ENCODE measurements at places on chromosomes 6 and 20.

DNA sequence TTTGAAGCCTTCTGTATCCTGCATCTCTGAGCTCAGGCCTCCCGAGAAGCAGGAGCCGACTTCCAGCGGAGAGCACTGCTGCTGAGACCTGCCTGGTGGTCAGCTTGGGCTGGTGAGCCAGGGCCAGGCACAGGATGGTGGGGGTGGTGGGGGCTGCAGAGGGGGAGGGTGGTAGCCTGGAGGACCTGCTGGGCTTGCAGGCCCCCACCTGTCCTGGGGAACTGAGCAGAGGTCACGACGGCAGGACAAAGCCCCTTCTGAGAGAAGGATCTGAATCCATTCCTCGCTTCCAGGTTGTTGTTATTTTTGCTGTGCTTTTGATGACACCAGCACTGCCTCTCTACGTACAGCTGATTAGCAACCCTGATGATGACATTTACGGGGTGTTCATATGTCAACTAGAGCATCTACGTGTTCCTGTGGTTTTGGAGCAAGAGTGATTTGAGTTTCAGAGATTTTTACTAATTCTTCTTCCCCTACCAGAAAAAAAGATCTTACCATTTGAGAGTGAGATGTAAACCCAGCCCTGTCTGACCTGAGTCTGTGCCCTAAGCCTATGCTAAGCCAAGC lies 35.7 kb upstream of the CD93 start:
- DNase-seq, result no peak

- no peak for DNase-seq
Observed at GRCh38 chr6:111157412-111157811, 70.1 kb downstream of the SLC16A10 start.

DNA sequence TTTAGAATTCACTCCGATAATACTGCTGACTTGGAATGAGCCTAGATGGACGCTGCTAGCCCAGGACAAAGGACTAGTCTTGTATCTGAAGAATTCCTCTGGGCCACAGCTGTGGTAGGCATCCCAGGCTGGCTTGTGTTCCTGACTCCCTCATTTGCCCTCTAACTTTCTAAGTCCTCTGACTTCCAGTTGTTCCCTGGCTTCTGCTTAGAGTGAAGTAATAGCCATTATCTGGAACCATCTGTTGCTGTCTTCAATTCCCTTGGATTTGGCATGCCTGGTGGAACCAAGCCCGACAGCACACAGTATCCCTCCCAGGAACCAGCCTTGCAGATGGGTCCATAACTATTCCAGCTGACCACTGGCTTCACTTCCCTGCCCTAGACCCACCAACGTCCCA lies 376.0 kb downstream of the SYNE1 start:
- no peak for DNase-seq

GRCh38 chr6:158819213-158819976 lies at the start of gene EZR:
EZR (minus strand) TSS chr6:158819368; CDS start chr6:158818093, 1,275 bp downstream.
- DNase-seq, result peak; percentile 96

GRCh38 chr6:2791450-2791974 lies 26.3 kb downstream of the WRNIP1 start:
- no peak for DNase-seq

GRCh38 chr20:63699466-63700198 lies 3.2 kb downstream of the TNFRSF6B start:
- no peak for DNase-seq
